H7 (cell line): ENCODE measurements at places on chromosomes 2 and 18. TPM values are rescaled to one million over a fixed set of nuclear protein-coding genes. Genes with fewer than 3 reads are reported as not detected.

The RGPD4 gene
- not detected in 2 replicates for total RNA-seq

The SERPINB3 gene
- not detected in 2 replicates for total RNA-seq

The KIAA2012 gene
- not detected in 2 replicates for total RNA-seq

The XDH gene
- 0.59 and 1.3 TPM in 2 replicates for total RNA-seq

The AMER3 gene
- 0.04 and 0.14 TPM in 2 replicates for total RNA-seq

The ESPNL gene
- 0.81 and 1.5 TPM in 2 replicates for total RNA-seq

The CNDP1 gene
- not detected in 2 replicates for total RNA-seq

The PRSS56 gene
- not detected in 2 replicates for total RNA-seq

DNA sequence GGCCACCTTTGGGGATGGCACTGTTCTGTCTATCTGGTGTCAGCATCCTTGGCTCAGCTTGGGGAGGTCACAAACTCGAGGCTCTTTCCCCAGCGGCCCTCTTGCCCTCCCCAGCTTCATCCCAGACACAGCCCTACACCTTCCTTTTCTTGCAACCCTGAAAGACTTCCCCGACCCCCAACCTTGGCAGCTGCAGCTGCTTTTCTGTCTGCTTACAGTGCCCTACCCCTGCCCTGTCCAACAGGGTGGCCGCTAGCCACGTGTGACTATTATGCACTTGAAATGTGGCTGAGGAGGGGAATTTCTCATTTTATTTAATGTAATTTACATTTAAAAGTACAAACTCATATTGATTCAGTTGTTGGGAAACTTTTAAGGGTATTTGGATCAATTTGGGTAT lies 41.3 kb downstream of the NGEF start:
- no peak for DNase-seq

GRCh38 chr2:75466708-75467311 lies 93.9 kb downstream of the EVA1A start:
- peak; percentile 42 for DNase-seq

- no peak for DNase-seq
Measured at GRCh38 chr18:49021076-49021432, 70.3 kb upstream of the SMAD7 start.

DNA sequence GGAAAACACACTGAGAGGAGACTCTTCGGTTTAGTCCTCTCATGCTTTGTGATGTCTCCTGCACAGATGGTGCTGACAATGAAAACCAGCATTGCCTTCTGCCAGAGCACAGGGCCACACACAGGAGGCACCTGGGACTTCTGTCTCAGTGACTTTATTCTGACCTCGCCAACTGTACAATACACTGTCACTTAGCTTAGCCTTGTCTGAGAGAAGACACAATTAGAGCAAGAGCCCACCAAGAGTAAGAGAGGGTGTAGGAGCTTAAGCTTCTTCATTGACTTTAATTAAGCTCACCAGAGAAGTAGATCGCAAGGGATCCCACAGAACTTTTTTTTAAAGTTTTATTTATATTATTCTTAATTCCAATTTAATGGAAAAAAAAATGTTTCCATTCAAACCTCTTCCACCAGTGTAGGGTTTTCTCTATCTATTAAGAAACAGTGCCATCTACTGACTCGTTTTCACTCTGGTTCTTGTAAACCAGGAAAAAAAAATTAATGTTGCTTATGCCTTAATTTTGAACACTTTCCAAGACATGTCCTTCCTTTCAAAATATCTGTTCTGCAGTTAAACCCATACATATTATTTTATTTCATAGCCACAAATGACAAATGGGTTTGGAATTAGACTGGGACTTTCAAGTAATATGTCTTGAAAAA lies 42.4 kb upstream of the DDX18 start:
- DNase-seq = peak; percentile 14

GRCh38 chr18:65221736-65222135 lies 529.1 kb upstream of the CDH7 start:
- DNase-seq = no peak

DNA sequence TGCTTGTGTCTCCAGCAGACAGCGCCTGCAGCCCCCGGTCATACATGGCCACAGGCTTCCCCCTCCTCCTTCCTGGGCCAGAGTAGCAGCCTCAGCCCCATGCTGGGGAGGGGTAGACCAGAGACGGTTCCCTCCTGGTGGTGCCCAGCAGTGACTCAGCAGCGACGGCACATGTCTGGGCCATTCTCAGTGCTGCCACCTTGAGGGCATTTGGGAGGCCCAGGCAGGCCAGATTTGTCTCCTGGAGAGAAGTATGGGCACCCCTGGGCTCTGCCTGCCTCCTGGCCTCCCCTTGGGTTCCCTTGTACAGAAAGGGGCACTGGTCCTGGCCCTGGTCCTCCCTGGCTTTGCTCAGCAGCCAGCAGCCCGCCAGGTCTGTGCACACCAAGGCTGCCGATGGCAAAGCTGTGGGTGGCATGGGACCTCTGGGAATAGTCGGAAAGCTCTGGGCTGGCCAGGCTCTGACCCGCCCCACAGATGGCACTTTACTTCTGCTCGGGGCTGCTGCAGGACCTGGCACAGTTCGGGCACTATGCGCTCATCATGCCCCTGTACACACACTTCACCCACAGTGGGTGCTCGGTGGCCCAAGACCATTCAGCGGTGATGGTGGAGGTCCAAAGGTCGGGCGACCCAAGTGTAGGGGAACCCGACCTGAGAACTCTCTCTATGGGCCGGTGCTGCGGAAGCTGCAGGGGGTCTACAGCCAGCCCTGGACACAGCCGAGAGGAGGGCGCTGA lies 11.4 kb upstream of the ALPI start:
- peak; percentile 87 for DNase-seq

DNA sequence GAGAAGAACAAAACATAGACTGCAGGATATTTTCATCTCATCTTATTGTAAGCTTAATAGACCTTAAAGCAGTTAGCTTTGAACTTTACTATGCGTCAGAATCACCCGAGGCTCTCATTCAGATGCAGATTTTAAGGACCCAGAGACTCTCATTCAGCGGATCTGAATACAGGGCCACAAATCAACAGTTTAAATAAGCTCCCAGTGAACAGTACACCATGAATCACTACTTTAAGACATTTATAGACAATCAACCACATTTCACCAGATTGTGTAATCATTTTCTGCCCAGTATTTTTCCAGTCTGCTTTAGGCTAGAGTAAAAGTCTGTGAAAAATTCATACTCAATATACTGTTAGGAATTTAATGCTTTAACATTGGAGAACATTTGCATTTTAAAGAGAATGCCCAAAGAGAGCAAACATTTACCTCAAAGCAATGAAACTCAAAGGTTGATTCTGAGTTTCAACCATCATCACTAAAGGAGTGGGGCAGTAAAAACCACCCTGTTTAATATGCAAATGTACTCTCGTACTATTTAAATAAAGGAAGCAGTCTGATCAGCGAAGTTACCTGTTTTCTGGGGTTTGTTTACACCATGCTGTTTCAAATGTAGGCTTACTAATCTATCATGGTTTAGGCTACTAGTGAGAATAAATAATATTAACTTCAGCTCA lies 11.0 kb upstream of the ALPK2 start:
- DNase-seq = no peak

- DNase-seq = no peak
Measured at GRCh38 chr18:77133835-77134496, 1.4 kb upstream of the MBP start.

- DNase-seq = no peak
Measured at GRCh38 chr18:73120626-73121025, 252.8 kb upstream of the NETO1 start.

- DNase-seq = no peak
Measured at GRCh38 chr2:177759443-177759842, 313.1 kb downstream of the PDE11A start.

- no peak for DNase-seq
Measured at GRCh38 chr2:102754456-102755145, 7.2 kb upstream of the TMEM182 start.

- DNase-seq = no peak
Measured at GRCh38 chr2:39531220-39531777, 94.2 kb upstream of the MAP4K3 start.

- DNase-seq = no peak
Measured at GRCh38 chr18:34800381-34800780, 90.3 kb downstream of the DTNA start.

- DNase-seq = no peak
Measured at GRCh38 chr2:61620244-61621159, 82.3 kb upstream of the XPO1 start.

GRCh38 chr2:25521665-25522387 lies 151.6 kb downstream of the DTNB start:
- peak; percentile 31 for DNase-seq

DNA sequence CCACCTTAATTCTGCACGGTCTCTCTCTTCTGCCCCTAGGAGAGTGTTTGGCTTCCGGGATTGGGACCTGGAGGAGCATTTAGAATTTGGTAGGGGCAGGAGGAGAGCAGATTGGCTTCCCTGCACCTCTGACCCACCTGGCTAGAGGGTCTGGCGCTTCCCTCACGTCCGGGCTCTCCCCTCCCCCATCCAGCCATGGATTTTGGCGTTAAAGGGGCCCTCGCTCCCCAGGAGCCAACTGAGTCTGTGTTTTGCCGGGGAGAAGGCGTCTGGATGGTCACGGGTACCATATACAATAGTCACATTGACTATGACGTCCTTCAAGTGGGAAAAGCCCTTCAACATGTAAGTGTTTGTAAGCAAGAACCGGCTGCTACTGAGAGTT lies 6.6 kb downstream of the HOXD3 start:
- peak; percentile 55 for DNase-seq

- no peak for DNase-seq
Measured at GRCh38 chr18:37667836-37668235, 102.2 kb upstream of the CELF4 start.

DNA sequence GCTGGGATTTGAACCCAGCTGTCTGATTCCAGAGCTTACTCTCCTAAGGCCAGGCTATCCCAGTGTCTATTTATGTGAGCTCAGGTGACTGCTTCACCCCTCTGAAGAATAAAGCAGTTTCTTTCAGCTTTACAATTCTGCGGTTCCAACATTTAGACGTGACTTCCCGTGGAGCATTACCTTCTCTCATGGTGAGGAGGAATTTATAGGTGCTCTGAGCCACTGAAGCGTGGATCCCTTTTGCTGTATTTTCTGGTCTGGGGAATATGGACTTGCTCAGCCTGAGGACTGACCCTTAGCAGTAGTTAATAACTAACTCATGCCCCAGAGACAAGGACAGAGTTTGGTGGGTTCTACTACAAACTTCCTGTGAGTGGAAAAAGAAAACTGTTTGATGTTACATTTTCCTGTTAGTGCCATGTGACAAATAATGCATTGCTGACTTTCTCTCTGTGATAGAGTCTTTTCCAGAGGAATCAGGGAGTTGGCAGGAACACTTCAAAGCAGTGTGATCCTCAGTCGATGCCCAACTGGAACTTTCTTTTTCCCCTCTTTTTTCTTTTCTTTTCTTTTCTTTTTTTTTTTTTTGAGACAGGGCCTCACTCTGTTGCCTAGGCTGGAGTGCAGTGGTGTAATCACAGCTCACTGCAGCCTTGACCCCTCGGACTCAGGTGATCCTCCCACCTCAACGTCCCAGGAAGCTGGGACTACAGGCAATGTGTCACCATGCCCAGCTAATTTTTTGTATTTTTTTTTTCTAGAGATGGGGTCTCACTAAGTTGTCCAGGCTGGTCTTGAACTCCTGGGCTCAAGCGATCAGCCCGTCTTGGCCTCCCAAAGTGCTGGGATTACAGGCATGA lies 21.9 kb downstream of the CASP10 start:
- DNase-seq = no peak

DNA sequence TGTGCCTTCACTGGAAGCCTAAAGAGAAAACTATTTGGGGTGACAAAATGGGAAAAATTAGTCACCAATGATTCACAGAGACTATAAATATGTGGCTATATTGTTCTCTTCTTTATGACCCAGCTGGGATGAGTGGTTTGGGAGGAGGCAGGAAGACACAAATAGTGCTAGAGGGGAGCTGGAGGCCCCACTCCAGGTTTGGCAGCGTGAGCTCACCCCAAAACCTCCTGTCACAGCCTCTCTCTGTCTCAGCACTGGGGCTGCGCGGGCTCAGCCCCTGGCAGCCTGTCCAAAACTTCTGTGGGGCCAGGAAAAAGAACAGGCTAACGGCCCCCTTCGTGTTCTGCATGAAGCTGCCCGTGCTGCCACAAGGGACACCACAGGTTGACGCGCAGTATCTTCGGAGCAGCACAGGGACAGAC lies 73.2 kb upstream of the LCLAT1 start:
- DNase-seq = peak; percentile 42

GRCh38 chr2:8714283-8714682 lies 32.4 kb downstream of the ID2 start:
- DNase-seq = no peak

- DNase-seq = no peak
Measured at GRCh38 chr2:66442516-66443185, 7.7 kb downstream of the MEIS1 start.

DNA sequence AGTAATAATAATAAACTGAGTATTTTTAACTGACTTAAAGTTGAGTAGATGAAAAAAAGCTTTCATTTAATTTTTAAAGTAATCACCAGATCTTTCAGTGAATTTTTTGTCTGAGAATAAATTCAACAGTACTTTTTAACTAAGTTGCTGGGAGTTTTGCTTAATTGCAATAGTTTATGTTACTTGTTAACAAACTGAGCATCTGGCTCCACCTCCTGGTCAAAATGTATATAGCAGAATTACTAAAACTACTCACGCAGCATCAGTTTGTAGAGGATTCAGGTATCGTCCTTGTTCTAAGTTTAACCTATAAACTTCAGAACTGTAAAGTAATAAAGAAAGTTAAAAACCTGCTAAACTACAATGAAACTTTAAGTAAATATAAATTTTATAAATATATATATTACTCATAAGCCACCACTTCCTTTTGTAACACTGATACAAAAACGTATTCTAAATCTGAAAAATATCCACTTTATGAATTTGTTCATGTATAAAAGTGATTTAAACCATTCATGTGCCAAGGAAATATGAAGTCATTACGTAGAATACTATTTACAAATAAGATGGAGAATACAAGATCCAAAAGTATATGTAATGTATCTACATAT lies 21.3 kb downstream of the NOL10 start:
- peak; percentile 19 for DNase-seq

- DNase-seq = no peak
Measured at GRCh38 chr2:158934170-158934569, 34.3 kb upstream of the TANC1 start.

DNA sequence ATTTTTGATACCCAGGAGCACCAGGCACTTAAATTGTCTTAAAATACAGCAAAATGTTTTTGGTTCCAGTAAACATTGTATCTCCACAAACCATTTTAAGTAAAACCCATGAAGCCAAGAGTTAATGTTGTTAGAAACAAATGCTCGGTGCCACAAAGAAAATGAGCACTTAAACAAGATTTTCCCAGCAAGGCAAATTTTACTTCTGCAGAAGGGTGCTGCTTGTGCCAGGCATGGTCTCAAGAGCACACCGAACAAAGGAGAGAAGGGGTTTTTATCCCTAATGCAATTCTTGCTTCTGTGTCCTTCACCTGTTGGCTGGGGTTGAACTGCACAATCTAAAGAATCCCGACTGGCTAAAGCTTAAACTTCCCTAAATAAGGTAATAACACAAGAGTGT lies 286.7 kb downstream of the ADCYAP1 start:
- DNase-seq = no peak

DNA sequence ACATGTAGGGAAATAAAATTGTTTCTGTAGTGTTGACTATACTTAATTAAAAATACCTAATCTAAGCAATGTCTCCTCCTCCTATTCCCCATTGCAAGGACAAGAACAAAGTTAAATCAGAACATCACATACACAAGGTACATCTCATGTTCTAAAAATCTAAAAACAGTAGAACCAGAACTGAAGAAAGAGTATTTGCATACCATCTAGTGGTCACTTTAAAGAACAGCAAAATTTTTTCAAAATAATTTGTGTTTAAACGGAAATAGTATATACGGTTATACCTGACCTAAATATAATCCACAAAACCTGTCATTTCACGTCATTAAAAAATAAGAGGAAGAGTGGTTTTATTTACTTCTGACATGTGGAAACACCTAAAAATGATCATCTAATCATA lies 294.3 kb upstream of the KCNH7 start:
- no peak for DNase-seq

- DNase-seq = no peak
Measured at GRCh38 chr2:53202063-53202462, 565.5 kb upstream of the CHAC2 start.
